ENCODE measurements at places on chromosomes 1 and 21.

GRCh38 chr1:9296850-9297249, 4.2 kb downstream of the SPSB1 start:
- DNase-seq = no peak

DNA sequence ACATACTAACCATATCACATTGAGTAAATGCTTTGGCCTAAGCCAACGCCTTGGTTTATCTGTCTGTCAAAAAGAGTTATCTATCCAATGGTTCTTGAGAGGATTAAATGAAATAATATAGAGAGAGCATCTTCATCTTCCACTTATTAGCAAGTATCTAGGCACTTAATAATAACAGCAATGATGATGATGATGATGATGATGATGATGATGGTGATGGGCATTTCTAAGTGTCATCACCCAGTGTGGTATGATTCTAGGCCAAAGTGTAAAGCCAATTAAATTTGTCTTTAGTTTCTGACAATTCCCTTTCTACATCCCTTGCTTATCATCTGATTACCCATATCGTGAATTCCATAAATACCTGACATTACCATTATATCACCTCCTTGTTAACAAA, 65.7 kb upstream of the LRRC53 start:
- DNase-seq = no peak

GRCh38 chr1:5245348-5245747, 590.9 kb downstream of the AJAP1 start:
- no peak for DNase-seq

DNA sequence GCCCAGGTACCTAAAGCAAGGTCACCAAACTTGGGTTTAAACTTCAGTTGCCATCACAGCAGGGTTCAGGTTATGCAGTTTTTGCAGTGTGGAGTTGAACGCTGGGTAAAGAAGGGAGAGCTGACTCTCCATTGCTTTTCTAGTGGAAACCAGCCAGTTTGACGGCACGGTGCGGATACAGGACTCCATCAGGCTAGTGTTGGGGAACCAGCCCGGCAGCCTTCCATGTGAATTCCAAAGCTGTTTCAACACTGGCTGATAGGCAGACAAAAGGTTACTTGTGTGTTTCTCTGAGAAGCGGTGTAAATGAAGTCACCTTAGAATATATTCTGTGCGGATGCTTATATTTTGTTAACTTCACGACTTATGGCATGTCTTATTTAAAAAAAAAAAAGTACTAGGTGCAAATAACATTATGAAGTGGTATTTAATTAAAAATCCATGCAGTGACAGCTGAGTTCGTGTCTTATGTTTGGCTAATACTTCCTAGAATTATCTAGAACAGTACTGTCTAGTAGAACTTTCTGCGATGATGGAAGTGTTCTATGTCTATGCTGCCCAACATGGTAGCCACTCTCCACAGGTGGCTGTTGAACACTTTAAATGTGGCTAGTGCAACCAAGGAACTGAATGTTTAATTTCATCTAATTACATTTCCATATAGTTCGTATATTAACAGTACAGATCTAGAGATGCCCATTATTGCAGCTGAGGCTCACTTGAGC, 29.9 kb upstream of the RCAN3 start:
- no peak for DNase-seq

GRCh38 chr1:175192111-175192629, 406 bp downstream of the KIAA0040 start:
- peak; percentile 65 for DNase-seq

- DNase-seq = no peak
Measured at GRCh38 chr1:218462587-218462986, 117.5 kb downstream of the TGFB2 start.

DNA sequence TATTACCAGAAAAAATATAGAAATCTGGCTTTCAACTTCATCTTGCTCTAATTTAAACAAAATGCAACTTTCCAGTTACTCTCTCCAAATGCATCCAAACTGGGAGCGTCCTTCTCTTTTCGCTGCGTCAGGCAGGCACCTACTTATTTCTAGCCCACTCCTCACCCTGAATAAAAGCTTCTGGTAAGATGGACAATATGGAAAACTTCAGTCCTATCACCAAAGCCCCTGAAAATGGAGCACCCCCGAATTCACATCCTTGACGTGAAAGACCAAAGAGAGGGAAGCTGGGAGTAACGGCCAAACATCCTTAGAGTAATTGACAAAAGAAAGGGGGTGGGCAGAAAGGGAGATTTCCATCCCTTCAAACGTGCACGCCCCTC, 5.5 kb upstream of the PROX1 start:
- DNase-seq = no peak

DNA sequence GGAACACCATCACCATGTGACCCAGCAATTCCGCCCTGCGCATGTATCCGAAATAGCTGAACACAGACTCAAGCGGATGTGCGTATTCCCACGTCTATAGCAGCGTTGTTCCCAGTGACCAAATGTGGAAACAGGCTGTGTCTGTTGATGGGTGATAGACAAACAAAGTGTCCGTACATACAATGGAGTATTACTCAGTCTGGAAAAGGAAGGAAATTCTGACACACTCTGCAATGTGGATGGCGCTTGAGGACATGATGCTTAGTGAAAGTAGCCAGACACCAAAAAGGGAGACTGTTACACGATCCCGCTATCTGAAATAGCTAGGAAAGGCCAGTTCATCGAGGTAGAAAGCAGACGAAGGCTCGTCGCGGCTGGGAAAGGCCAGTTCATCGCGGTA, 25.8 kb downstream of the PDXK start:
- no peak for DNase-seq

DNA sequence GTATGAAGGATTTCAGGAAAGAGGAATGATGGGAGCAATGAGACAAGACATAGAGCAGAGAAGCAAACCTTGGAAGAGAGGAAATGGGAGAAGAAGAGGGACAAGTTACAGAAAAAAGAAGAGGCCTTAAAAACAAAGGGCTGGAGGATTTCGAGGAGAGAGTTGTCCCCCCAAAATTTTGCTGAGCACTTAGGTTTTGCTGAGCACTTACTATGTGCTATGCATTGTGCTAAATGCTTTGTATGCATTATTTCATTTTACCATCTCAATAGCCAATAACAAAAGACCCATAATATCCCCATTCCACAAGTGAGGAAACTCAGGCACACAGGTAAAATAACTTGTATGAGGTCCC, 2.5 kb upstream of the TRIM63 start:
- DNase-seq = no peak

DNA sequence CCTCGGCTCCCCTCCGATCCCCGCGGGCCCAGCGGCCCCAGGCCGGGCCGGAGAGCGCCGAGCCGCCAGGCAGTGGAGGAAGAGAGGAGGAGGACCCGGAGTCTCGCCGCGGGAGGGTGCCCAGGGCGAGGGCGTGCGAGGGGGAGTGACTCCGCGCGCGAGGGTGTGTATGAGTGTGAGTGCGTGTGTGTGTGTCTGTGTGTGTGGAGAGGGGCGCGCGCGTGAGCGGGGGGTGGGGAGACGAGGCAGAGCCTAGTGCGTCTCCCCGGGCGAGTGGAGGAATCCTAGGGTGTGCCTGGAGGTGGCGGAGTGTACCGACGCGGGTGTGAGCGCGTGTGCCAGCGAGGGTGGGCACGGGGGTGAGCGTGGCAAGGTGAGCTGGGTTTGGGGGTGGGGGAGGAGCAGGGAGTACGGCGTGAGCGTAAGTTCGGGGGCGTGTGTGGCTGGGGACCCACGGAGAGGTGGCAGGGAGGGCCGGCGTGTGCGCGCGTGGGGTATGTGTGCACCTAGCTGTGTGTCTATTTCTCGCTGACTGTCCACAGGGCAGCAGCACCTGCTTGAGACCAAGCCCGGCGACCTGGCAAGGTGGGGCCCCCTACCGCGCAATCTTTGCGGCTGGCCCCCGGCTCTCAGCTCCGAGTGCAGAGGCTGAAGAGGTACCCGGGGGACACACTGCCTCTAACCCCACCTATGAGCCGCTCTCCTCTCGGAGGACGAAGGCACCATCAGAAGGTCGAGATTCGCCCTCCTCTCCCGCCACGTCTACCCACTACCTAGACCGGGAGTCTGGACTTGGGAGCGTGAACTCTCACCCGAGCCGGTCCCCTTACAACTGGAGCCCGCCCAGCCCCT, 784 bp upstream of the KCND3 start:
- no peak for DNase-seq

DNA sequence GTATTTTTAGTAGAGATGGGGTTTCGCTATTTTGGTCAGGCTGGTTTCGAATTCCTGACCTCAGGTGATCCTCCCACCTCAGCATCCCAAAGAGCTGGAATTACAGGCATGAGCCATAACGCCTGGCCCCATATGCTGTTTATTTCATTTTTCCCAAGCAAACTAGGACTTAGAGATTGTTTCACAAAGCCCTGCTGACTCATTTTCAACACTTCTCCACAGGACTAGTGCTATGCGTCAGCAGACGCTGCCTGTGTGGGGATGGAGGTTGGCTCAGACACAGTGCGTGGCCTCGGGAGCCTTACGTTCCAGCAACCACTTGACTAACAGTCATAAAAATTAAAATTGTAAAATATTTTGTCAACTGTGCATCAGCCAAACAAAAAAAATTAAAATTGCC, 22.7 kb downstream of the PKNOX1 start:
- DNase-seq = peak; percentile 33

- no peak for DNase-seq
Measured at GRCh38 chr1:152768847-152769533, 6.0 kb upstream of the LCE1F start.

DNA sequence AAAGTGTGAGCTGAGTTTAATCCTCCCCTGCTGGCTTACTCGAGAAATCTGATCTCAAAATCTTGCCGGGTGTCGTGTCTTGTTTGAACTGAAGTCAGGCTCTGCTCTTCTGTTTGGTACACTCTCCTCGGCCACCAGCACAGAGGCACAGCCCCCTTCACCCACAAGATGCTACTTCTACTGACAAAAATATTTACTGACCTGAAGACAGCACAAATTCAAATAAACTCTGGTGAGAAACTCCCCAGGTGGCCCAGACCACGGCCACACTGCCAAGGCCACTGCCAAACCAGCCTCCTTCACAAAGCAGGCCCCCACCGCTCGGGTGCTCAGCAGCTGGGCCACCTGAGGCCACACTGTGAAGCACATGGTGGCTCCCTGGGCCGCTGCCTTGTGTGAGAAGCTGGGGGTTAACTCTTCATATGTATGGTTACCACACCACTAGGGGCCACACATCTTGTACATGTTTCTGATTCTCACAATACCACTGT, 80.6 kb downstream of the TGFBR3 start:
- DNase-seq = peak; percentile 18

DNA sequence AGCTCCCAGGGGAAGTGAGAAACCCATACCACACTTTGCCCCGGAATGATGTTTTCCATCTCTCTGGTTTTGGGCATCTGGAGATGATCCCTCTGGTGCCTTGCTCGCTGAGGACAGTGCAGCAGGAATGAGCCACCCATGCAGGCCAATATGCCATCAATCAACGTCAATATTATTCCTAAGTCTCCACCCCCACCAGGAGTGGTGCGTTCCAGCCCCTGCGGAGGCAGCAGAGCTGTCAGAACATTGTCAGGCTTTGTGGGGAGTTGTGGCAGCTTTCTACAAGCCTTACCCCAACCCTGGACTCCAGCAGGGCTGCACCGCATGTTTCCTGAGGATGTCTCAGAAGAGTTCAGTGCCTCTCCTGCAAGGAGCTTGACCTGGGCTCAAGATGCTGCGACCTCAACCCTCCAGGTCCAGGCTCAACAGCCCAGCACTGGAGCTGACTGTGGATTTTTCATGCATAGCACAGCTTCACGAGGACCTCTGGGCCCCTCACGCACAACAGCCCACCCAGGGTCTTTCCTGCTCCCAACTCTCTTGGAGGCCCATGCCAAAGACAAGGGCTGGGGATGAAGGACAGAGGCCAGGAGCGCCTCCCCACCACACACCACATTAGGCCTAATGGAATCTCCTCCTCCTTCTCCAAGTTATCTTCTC, 67.5 kb downstream of the PSMG1 start:
- DNase-seq = no peak

DNA sequence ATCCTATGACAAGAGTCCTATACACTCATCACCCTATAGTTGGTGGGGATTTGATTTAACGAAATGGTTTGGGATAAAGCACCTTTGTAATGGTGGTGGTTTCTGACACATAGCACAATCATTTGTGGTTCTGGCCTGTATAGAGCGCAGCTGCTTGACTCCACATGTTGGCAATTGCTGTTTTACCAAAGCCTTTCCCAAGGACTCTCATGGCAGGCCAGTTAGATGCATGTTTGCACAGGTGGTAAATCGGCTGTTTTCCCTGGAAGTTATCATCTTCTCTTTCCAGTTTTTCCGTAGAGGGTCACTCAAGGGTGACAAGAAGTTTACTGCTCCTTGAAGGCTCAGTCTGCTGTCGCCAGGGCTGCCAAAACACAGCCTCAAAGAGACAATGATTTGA, 17.1 kb upstream of the XPR1 start:
- no peak for DNase-seq

DNA sequence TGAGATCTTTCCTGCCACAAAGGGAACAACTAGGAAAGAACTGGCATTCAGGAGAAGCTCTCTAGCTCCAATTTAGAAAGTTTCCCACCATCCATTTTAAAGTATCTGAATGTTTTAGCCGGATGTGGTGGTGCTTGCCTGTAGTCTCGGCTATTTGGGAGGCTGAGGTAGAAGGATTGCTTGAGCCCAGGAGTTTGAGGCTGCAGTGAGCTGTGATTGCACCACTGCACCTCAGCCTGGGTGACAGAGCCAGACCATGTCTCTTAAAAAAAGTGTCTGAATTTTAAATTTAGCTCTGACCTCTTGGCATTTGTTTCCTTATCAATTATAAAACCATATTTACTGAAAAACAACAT, 67.2 kb downstream of the RPAP2 start:
- peak; percentile 19 for DNase-seq

Measured in activated CD4-positive, alpha-beta T cell treated with anti-CD3 and anti-CD28 coated beads for 36 hours (primary cell).